ENCODE measurements at places on chromosomes 2 and 18.

DNA sequence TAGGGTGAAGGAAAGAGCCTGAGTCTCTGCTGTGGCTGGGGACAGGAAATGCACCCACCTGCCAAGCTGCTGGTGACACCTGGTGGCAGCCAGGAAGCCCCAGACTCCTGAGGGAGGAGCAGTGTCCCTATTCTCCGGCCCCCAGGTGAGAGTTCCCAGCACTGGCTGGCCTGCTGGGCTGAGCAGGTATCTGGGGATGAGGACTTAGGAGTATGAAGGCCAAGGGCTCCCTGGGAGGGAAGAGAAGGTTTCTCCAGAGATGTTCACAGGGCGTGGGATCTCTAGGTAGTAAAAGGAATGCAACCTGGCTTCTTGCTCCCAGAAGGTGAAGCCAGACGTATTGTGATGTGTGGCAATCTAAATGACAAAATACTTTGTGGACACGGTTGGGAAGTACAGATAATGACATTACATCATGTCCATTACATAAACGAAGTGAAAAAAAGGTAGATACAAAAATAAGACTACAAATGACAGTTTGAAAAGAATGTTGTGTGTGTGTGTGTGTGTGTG, 75.8 kb upstream of the SLC1A4 start:
- peak; percentile 12 for DNase-seq

DNA sequence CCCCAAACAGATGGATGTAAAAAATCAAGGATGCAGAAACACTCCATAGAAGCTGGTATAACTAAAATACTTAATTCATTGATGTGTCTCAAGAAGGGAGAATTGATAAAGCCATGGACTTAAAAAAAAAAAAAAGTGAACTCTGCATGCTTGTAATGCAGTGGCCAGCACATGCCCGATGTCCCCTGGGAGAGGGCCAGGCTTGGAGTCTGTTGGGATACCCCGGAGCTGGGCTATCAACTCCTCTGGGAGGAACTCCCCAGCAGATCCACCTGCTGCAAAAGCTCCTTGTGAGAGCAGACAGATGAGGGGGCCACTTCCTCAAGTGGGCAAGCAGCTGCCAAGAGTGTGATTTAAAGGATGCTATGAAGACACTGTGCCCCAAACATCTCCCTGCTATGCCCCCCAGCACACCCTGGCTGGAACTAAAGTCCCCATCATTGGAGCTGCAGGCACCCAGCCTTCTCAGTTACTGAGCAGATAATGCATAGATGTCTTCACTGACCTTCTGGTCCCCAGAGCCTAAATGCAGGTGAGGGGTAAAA, 311.5 kb upstream of the ID2 start:
- DNase-seq = no peak

GRCh38 chr18:45521136-45521535, 94.1 kb upstream of the SLC14A2 start:
- peak; percentile 44 for DNase-seq

DNA sequence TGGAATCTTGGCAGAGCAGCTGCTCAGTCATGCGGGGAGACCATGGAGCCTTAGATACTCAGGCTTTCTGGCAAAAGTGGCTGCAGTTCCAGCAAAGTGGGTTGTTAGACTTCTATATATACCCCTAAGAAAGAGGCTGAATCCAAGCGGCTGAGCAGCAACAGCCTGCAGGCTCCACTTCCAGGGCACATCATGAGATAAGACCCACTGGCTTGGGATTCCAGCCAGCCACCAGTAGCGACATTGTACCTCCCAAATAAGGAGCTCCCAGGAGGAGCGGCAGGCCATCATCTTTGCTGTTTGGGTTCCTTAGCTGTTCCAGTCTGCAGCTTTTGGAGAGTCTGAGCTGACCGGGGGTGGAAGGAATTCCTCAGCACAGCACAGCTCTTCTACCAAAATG, 150.3 kb upstream of the ST6GAL2 start:
- no peak for DNase-seq

DNA sequence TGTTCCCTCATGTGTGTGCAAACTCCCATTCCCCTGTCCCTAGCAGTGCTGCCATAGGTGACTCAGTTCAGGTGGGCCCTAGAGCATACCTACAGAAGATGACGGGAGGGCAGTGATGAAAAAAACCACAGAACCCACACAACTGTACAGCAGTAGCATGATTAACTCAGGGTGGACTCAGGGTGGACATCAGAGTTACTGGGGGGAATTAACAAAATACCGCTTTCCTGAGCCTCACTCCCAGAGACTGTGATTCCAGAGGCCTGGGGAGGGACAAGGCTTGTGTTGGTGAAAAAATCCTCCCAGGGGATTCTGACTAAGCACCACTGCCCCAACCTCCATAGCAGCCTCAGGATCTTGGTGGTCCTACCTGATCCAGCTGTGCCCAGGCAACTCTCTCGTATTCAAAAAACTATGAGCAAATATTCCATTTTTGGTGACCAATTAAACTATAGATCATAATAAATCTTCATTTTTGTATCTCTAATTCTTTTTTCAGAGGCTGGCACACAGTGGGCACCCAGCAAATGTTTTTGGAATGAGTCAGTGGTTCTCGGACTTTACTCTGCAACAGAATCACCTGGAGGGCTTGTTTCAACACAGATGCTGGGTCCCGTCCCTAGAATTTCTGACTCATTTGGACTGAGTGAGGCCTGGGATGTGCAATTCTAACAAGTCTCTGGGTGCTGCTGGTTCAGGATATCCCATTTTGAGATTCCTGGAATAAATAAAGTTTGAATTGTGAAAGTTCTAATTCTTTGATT, 84.1 kb upstream of the NABP1 start:
- DNase-seq = peak; percentile 99

GRCh38 chr2:120868366-120868765, 132.7 kb downstream of the GLI2 start:
- DNase-seq = no peak

GRCh38 chr2:240255165-240255491, 114.7 kb upstream of the OTOS start:
- DNase-seq = no peak

GRCh38 chr18:26471027-26471426, 77.3 kb downstream of the KCTD1 start:
- no peak for DNase-seq

DNA sequence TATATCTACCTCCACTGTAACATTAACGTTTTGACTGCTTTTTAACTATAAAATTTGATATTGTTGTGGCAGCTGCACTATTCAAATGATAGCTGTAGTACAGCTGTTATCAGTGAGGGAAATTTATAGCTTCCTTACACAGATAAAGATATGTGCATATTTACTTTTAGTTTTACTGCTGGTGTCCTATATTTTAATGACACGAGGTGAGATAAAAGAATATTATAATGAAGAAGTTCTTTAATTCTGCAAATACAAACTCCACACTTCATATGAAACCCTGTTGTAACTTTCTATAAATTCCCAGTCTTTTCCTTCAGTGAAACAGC, 427.8 kb upstream of the ZEB2 start:
- no peak for DNase-seq

GRCh38 chr18:62001396-62001795, 108.6 kb upstream of the RNF152 start:
- DNase-seq = no peak

GRCh38 chr18:33495278-33495677, 54.8 kb upstream of the CCDC178 start:
- peak; percentile 42 for DNase-seq

Measured in MCF 10A (cell line).